Stimulated activated CD8-positive, alpha-beta memory T cell treated with anti-CD3 and anti-CD28 coated beads, Interleukin-15, amount 100 ng/mL, for 4 hours (primary cell): ENCODE measurements at places on chromosomes 5 and 9.

DNA sequence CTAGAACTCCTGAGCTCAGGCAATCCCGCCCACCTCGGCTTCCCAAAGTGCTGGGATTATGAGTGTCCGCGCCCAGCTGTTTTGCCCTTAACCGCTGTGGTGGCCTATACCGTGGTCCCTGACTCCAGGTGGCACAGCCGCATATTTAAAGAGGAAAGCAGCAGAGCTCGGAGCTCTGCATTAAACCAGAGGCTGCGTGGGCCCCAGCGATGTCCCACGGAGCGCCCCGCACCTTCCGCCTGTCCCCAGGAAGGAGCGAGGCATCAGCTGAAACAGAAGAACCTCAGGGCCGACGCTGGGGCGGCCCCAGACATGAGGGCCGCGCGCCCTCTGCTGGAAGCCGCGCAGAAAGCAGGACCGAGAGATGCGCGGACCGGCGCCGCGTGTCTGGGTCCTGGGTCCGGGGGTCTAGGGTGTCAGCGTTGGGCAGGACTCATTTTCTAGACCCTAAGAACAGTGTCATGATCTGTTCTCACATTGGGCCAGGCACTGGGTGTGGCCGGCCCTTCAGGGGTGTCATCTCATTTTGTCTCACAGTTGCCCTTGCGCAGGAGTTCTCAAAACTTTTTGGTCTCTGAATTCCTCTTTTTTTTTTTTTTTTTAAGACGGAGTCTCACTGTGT is 37.7 kb downstream of the LAMC3 start:
- peak; percentile 29 for DNase-seq

DNA sequence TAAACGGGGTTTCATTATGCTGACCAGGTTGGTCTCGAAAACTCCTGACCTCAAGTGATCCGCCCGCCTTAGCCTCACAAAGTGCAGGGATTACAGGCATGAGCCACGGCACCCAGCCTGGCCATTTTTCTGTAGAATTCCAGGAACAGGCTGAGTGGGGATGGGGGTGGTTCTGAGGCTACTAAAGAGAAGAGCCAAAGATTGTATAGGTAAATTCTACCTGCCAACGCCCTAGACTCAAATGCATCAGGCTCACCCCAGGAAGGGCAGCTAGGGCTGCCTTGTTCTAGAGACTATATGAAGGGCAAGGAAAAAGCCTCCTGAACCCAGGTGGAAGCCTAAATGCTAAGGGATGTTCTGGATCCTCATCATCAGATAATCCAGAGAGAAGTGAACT is 1.6 kb upstream of the C5orf52 start:
- DNase-seq: no peak

DNA sequence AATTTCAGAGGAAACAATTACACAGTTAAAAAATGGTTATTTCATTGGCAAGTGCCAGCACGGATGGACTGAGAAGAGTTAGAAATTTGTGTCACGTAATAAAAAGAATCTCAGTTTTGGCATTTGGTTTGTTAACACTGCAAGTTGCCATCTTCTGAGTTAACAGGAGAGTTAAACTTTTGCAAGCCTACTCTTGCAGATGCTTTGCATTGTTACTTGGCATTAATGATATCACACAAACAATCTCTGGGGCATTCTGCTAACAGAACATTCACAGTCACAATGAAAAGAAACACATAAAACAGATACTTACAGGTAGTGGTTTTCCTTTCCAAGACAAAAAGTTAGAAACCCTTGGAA is 647 bp downstream of the FREM1 start:
- no peak for DNase-seq

DNA sequence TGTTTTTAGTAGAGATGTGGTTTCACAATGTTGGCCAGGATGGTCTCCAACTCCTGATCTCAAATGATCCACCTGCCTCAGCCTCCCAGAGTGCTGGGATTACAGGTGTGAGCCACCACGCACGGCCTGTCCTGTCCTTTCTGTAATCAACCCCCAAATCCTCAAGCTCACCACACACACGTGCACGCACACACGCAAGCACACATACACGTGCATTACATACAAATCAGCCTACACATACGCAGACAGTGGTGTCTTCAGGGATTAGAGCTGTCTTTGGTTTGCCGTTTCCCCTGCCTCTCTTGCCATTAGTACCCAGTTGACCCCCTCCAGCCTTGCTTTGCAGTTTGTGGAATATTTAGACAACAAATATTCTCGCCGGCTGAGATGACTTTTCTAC is 6.5 kb downstream of the GLT6D1 start:
- DNase-seq: no peak

DNA sequence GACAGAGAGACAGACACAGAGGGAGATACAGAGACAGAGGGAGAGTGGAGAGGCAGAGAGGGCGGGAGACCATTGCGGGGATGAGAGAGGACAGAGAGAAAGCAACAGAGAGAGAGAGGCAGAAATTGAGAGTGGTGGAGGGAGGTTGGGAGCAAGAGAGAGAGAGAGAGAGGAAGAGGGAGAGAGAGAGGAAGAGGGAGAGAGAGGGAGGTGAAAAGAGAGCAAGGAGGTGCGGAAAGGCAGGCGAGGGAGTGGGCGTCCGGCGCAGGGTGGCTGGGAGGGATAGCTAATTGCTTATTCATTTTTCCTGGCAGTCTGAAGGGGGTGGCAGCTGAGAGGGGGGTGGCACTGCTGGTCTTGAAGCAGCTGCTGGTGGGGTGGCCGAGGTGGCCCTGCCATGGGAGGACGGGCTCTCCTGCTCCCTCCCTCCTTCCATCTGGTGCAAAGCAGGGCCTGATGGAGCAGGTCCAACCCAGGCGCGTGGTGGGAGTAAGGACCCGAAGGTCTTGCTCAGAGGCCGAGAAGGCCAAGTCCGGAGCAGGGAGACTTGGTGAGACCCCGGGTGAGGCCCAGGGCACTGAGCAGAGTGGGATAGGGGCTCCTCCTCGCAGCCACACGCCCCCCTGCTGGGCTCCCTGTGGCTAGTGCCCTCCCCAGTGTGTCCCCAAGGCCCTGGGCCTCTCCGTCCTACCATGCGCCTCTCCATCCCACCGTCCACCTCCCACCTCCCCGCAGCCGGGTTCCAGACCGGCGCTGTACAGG is 25.3 kb upstream of the RNU6ATAC start:
- DNase-seq: no peak

DNA sequence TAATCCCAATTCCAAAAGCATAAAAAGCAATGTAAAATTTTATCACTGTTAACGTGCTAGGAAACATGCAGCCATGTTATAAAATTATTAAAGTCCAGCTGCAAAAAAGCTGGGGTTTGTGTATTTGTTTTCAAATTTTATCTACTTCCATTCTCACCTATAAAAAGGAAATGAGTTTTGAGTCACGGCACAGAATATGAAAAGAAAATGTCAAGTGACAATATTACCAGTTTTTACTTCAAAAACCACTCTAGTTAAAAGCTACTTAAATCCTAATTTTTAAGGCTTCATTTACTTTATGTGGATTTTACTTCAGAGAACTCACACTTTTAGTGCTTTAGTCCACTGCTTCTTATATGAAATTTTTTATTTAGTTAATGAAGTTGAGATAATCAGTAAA is 72.7 kb upstream of the IFNE start:
- no peak for DNase-seq

- no peak for DNase-seq
Measured at GRCh38 chr9:124478354-124478753, 28.1 kb downstream of the ADGRD2 start.

DNA sequence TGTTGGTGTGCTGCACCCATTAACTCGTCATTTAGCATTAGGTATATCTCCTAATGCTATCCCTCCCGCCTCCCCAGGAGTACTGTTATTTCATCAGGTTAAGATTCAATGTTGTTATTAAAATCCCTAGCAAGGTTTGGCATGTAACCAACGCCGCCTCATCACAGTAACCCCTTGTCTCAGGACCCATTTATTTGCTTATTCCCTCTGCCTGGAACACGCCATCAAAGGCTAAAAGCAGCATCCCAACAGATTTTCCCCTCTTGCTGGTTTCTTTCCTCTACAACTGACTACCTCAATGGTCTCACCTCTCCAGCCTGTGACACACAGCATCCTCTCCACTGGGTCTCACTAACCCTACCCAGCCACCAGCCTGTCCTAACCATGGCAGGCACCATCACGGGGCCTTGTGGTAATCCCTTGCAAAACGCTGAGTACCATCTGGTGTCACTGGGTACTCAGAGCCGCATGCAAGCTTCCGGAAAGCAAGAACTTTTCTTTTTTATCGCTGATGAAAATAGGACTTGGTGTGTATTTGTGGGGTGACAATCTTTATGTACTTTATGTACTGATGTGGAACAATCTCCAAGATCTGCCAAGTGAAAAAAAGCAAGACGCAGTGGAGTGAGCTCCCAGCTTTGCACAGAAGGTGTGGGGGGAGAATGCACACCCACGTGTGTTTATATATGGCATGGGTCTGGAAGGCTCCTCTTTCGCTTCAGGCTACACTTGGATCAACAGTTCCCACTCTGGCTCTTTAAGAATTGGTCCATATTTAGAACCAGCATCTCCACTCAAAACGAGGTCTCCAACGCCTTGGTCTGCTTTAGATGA is 6.1 kb downstream of the RPS14 start:
- DNase-seq: no peak

- no peak for DNase-seq
Measured at GRCh38 chr5:79560771-79561524, 47.0 kb upstream of the HOMER1 start.

GRCh38 chr9:133427658-133428348 is 5.6 kb downstream of the ADAMTS13 start:
- DNase-seq: no peak

GRCh38 chr5:175638305-175638704 is 19.6 kb upstream of the HRH2 start:
- no peak for DNase-seq

GRCh38 chr9:113631871-113632665 is 168.5 kb downstream of the RGS3 start:
- DNase-seq: no peak

GRCh38 chr9:37029304-37029775 is 4.7 kb downstream of the PAX5 start:
- no peak for DNase-seq

- DNase-seq: no peak
Measured at GRCh38 chr5:38105231-38105570, 153.2 kb upstream of the EGFLAM start.

GRCh38 chr9:33781736-33782135 is 13.6 kb upstream of the PRSS3 start:
- no peak for DNase-seq

DNA sequence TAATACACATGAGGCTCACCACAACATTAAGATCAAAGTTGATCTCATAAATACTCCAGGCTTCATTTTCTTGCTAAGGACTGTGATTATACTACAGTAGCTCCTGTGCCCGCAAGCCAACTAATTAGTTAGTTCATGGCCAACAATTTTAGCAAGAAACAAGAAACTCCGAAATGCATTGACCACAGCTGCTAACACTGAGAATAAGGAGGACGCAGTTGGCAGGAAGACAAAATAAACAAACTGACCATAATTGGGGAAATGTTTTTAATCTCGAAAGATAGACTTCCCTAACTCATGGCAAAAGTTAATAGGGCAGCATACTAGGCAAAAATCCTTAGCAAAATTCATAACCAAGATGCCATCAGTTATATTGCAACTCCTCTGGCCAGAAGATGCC is 115.5 kb upstream of the SPEF2 start:
- no peak for DNase-seq

GRCh38 chr5:107257885-107258520 is 412.7 kb downstream of the EFNA5 start:
- DNase-seq: no peak

- DNase-seq: no peak
Measured at GRCh38 chr5:78280261-78280660, 14.2 kb downstream of the AP3B1 start.

- DNase-seq: no peak
Measured at GRCh38 chr5:135444360-135444759, 2.8 kb downstream of the DCANP1 start.

DNA sequence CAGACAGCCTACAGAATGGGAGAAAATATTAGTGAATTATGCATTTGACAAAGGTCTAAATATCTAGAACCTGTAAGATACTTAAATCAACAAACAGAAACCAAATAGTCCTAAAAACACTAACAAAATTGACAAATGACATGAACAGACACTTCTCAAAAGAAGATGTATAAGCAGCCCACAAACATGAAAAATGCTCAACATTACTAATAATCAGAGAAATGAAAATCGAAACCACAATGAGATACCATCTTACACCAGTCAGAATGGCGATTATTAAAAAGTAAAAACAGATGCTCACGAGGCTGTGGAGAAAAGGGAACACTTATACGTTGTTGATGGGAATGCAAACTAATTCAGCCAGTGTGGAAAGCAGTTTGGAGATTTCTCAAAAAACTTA is 1186.8 kb downstream of the DTWD2 start:
- DNase-seq: no peak

DNA sequence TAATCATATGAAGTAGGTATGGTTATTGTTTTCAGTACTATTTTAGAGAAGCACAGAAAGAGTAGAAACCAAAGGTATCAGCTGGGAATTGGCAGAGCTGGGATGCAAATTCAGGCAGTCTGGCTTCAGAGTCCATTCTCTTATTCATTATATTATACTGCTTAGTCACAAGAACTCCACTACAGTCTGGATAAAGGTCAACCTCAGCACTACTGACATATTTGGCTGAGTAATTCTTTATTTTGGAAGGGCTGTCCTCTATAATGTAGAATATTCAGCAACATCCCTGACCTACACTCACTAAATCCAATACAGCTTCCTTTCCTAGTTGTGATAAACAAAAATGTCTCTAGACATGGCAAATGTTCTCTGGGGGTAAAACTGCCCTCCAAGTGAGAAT is 37.6 kb downstream of the PTGER4 start:
- DNase-seq: no peak

GRCh38 chr5:71569748-71570509 is 17.2 kb upstream of the MCCC2 start:
- DNase-seq: no peak

DNA sequence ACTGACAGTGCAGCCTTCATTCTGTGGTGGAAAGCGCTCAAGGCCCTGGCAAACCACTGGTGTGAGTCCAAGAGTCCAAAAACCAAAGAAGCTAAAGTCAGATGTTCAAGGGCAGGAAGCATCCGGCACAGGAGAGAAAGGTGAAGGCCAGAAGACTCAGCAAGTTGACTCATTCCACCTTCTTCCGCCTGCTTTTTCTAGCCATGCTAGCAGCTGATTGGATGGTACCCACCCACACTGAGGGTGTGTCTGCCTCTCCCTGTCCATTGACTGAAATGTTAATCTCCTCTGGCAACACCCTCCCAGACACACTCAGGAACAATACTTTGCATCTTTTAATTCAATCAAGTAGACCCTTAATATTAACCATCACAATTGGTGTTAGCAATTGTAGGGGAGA is 296.1 kb downstream of the NDUFS4 start:
- DNase-seq: no peak

DNA sequence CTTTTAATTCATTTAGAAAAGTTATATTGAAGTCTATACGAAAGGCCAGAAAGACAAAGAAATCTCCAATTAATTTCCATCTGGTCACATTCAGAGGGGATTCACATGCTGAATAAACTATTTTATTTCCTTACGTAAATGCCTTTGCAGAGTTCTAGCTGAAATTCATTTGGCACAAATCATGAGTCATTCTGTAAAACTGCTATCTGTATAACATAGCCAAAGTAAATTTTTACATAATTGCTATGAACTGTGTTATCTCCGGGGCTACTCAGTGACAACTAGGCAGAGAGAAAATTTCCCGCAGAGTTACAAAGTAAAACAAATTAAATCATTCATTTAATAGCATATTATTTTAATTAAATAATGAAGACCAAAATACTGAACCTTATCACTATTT is 463.2 kb upstream of the ADAMTS16 start:
- DNase-seq: no peak

GRCh38 chr5:1226839-1227581 is 1.8 kb downstream of the SLC6A18 start:
- DNase-seq: no peak

GRCh38 chr5:169089343-169089742 is 211.6 kb downstream of the SLIT3 start:
- no peak for DNase-seq
